Glutamatergic neuron (in vitro differentiated cells): ENCODE measurements at places on chromosomes 7 and 10. TPM values are rescaled to one million over a fixed set of nuclear protein-coding genes. Genes with fewer than 3 reads are reported as not detected.

- DNase-seq = no peak
Observed at GRCh38 chr10:119455609-119456434, 86.7 kb downstream of the RGS10 start.

GRCh38 chr10:48653944-48654698 lies 30.6 kb upstream of the WDFY4 start:
- no peak for DNase-seq

DNA sequence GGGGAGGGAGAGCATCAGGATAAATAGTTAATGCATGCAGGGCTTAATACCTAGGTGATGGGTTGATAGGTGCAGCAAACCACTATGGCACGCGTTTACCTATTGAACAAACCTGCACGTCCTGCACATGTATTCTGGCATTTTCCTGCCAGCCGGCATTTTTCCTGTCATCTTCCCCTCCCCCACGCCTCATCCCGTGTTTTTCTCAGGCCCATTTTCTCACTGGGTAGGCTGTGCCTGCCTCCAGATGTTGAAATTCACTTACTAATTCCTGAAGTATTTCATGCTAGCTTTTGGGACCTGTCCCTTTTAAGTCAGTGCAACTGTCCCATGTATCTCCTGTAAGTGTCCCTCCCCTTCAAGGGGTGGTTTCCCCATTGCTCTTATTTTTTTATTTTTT lies 220.3 kb upstream of the NPY start:
- no peak for DNase-seq

- DNase-seq = no peak
Observed at GRCh38 chr10:44168478-44168877, 216.4 kb downstream of the CXCL12 start.

DNA sequence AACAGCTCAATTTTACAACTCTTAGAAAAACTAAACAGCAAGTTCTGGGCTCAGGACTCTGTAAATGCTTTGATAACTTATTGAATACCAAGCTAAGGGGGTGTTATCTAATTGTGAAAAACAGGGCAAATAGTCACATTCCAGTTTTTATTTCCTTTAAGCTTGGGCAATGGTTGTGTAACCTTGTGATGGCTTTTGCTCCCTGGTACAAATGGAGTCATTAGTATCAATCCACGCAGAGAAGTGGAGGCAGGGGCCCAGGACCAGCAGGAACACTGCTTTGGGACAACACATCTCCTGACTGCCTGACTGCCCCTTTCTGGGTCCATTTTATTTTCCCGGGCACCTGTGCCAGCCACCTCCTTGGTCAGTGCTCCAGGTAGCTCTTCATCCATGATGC lies 5.8 kb upstream of the PRKAG2 start:
- DNase-seq = no peak

- DNase-seq = no peak
Observed at GRCh38 chr10:80498078-80498832, 39.4 kb upstream of the SH2D4B start.

- DNase-seq = no peak
Observed at GRCh38 chr7:1073142-1073977, 14.6 kb upstream of the GPER1 start.

- DNase-seq = no peak
Observed at GRCh38 chr10:84945791-84946190, 617.4 kb downstream of the CCSER2 start.

GHRHR gene
- total RNA-seq = not detected
